MCF 10A (cell line): ENCODE measurements at places on chromosomes 11 and 22. TPM values are rescaled to one million over a fixed set of nuclear protein-coding genes. Genes with fewer than 3 reads are reported as not detected.

DNA sequence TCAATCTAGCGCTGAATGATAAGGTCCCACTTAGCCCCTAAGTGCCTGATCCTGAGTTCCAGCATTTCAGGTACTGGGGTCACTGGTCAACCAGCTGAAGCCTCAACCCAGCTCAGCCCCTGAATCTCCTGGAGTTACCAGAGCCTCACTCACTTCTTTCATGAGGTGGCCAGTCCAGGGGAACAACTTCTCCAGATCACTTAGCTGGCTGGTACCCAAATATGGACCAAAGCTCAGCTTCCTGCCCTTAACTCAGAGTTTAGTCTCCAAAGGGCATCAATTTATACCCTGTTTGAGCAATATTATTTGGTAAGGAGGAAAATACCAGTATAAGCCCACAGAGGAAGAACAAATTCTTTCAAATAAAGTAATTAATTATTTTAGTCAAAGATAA, 105.6 kb downstream of the SLC1A2 start:
- no peak for DNase-seq
- H3K27me3 ChIP-seq = no peaks in the 10 kb centered on the region
- H3K4me3 ChIP-seq = no peak overlapping the region
- no peak overlapping the region for H3K27ac ChIP-seq

- no peaks in the 10 kb centered on the region for H3K4me1 ChIP-seq
- no peaks in the 10 kb centered on the region for H3K36me3 ChIP-seq
- no peak overlapping the region for H3K27ac ChIP-seq
- DNase-seq = no peak
- H3K4me3 ChIP-seq = no peak overlapping the region
Observed at GRCh38 chr11:100936781-100937180, 192.8 kb downstream of the PGR start.

GRCh38 chr11:43834286-43834685, 46.3 kb upstream of the ALKBH3 start:
- DNase-seq = no peak
- peaks cover 20% of the 10 kb centered on the region for H3K36me3 ChIP-seq
- peaks cover 10% of the 10 kb centered on the region for H3K27me3 ChIP-seq
- no peak overlapping the region for H3K4me3 ChIP-seq

DNA sequence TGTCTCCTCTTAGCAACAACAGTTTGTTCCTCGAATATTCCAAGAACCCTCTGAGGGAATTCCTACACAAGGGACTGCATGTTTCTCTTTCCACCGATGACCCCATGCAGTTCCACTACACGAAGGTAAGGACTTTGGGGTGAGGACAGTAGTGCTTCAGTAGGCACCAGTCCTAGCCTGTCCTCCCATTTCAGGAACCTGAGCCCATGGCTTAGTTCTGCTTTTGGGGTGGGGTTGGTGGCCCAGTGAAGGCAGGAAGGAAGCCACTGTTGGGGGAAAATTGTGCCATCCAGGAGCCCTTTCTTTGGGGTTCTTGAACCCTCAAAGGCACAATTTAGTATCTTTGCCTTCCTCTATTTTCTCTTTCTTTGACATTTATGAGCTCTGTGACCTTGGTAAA, 38.2 kb downstream of the RNF141 start:
- peaks cover 4% of the 10 kb centered on the region for H3K36me3 ChIP-seq
- no peaks in the 10 kb centered on the region for H3K27me3 ChIP-seq
- no peak for DNase-seq
- no peak overlapping the region for H3K27ac ChIP-seq
- no peak overlapping the region for H3K4me3 ChIP-seq
- peaks cover 6% of the 10 kb centered on the region for H3K4me1 ChIP-seq

RAB6A gene
- 170 and 172 TPM in 2 replicates for total RNA-seq

OR5B21 gene
- not detected in 2 replicates for total RNA-seq
